ENCODE measurements at places on chromosomes 3 and 15.

GRCh38 chr3:174477491-174477890 lies 381.6 kb upstream of the NAALADL2 start:
- no peak for DNase-seq

GRCh38 chr3:82058809-82059208 lies 297.4 kb upstream of the GBE1 start:
- DNase-seq, result no peak

DNA sequence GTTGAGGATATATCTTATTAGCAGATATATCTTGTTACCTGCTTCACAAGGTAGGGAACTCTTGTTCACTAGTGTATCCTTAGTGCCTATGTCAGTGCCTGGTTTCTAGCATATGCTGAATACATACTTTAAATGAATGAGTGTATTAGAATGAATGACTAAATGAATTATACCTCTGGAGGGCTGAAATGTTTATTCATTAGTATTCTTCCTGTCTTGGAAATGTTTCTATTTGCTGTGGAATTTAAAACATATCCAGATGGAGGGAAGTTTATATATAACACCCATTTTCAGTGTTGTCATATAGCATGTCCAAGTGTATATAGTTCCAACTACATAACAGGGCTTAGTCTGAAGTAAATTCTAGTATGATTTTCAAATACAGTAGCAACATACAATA lies 581.5 kb downstream of the TBL1XR1 start:
- DNase-seq, result no peak

- DNase-seq, result no peak
Measured at GRCh38 chr15:66747886-66748707, 46.1 kb downstream of the SMAD6 start.

DNA sequence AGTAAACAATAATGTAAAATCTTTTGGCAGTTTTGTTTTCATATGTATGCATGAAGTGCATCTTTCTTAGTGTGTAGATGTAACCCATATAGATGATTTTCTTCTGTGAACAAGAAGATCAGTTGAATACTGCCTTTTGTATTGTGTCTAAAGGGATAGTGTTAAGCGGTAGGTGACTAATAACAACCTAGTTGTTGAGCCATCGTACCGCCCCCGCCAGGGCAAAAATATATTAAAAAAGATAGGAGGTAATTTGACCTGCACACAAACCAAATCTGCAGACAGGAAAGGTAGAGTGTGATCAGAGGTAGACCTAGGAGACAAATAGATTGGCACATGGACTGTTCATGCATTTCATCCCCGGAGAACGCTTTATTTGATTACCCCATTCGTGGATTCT lies 3.3 kb upstream of the GMNC start:
- no peak for DNase-seq

DNA sequence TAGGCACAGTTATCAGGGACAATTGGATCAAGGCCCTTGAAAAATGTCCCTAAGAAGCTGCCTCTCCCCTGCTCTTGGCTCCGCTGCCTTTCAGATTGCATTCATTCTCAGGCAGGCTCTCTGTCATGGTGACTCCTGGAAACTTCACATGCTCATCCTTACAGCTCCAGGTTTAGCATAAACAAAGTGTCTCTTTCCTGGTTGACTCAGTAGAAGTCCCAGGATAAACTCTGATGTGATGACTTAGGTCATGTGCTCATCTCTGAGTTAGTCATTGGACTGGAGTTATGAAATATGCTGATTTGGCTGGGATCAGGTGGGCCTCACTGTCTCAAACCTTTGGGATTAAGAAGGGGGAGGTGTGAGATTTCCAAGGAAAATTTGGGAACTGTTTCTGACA lies 243.8 kb downstream of the ZNF621 start:
- DNase-seq, result no peak

DNA sequence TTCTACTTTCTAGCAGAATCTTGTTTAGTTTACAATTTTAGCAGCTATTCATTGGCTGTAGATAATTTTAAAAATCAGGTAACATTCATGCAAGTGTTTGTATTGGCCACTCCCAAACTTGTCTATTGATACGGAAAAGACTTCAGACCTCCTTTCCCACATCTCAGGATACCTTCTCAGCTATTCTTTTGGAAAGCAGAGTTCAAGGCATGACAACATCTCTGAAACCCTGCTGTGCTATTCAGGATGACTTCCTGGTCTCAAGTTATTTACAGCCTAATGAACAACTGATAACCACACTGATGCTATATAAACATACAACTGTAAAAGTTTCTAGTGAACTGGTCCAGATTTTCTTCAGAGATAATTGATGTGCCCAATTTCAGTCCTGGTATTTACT lies 55.8 kb downstream of the DZIP3 start:
- DNase-seq, result no peak

DNA sequence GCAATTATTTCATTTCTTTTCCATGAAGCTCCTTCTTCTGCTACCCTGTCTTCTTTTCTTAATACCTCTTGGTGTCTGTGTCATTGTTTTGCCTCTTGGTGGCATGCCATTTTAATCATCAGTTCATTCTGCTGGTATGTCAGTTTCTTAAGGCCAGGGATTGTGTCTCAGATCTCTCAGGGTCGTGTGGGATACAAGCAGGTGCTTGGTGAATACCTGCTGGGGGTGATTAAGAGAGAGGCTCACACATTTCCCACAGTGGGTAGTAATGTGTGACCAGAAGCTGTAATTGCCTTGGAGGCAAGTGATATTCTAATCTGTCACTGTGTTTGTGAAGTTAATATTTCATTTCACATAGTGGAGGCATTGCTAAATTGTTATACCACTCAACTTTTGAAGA lies 361.4 kb upstream of the TRIM42 start:
- DNase-seq, result no peak

DNA sequence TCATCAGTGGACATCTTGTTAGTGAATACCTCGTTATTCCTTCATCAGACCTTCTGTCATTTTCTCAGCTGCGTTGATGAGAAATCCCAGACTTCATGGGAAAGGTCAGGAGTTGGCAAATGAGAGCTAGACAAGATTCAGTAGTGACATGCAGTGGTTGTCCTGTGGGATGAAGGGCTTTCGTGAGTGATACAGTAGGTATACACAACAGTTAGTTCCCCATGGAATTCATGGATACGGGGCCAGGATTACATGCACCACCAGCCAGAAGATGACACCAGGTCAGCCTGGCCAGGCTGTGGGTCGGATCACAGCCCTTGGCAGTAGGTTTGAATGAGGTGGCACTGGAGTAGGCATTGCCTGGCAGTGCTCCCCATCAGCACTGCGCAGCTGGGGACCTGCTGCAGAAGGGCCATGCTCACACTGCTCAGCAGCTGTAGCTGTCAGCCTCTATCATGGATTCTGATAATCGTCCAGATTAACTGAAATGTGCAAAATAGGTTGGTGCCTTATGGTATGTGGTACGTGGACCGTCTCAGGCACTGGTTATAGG lies 150.1 kb downstream of the SLCO3A1 start:
- peak; percentile 34 for DNase-seq

- DNase-seq, result no peak
Measured at GRCh38 chr15:90851940-90852339, 16.4 kb upstream of the FURIN start.

DNA sequence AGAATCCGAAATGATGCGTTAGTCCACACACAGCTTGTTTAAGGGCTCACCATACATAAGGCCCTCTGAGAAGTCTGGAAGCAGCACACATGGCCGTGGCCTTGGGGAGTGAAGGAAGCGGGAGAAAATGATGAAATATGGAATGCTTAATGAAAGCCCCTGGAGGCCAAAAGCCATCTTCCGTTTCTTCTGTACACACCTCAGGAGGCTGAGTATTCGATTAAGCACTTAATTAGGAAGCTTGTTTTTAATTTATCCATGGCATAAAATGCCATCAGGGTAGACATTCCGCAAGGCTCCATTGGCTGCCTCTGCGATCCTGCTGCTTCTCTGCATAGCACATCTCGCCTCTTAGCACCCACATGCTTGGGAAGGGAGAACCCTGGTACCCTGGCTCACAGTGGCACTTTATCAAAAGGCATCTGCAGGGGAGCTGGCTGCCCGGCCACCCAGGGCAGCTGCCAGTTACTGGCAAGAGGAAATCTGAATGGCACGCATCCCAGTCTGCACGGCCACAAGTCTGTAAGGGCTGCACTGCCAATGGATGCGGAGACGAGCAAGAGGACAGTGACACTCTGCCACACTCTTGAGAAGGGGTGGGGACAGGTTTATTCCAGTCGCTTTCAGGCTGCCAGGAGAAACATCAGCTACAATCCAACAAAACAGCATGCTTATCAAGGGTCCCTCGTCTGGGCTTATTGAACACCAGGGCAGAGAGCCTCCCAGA lies 356.2 kb downstream of the OCA2 start:
- DNase-seq, result peak; percentile 35

DNA sequence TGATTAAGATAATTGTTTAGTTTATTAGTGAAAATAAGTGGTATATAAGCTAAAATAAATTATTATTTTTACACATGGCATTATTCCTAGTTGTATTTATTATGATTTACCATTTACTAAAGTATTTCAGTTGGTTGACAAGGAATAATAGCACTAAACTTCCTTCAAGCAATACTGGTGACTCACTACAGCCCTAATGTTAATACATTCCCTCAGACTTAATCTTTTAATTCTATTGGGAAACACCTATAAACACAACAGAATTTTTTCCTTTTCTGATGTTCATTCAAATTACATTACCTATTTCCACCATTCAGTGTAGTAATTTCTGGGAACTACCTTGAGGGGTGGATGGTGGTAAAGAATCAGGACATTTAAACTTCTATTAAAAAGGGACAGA lies 264.0 kb downstream of the TIGIT start:
- DNase-seq, result no peak

DNA sequence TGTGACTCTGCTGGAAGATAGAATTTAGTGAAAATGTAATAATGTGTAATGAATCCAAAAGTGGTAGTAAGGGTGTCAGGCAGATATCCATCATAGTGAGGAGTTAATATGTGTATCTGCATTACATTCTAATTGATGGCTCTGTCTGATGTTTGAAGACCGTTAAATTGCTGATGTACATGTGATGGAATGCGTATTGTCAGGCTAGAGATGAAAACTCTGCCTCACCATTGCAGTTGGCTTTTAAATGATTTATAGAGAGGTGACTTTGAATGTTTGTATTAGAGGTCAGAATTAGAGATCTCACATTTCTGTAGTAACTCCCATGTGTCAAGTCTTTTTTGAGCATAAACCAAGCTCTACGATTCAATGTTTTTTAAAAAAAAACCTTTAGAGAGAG lies 234.6 kb downstream of the NAALADL2 start:
- no peak for DNase-seq

GRCh38 chr3:120497818-120498217 lies 47.0 kb upstream of the FSTL1 start:
- no peak for DNase-seq

- no peak for DNase-seq
Measured at GRCh38 chr3:111870620-111871019, 11.6 kb downstream of the PHLDB2 start.

DNA sequence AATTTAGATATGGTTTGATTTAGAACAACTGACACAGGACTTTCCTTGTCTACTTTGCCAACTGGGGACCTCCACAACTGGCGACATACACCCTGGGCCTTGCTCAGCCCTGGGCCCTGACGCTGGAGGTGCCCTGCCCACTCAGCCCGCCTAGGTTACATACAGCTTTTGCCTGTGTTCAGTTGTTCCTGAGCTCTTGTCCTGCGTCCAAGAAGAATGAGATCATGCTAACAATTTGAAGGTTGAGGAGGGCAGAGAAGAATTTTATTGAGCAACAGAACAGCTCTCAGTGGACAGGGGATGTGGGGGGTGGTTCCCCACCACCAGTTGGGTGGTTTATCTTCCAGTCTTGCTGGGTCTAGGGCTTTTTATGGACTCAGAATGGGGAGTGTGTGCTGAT lies 67.9 kb downstream of the IQCH start:
- no peak for DNase-seq

GRCh38 chr3:106341087-106341486 lies 472.3 kb upstream of the CBLB start:
- peak; percentile 26 for DNase-seq

DNA sequence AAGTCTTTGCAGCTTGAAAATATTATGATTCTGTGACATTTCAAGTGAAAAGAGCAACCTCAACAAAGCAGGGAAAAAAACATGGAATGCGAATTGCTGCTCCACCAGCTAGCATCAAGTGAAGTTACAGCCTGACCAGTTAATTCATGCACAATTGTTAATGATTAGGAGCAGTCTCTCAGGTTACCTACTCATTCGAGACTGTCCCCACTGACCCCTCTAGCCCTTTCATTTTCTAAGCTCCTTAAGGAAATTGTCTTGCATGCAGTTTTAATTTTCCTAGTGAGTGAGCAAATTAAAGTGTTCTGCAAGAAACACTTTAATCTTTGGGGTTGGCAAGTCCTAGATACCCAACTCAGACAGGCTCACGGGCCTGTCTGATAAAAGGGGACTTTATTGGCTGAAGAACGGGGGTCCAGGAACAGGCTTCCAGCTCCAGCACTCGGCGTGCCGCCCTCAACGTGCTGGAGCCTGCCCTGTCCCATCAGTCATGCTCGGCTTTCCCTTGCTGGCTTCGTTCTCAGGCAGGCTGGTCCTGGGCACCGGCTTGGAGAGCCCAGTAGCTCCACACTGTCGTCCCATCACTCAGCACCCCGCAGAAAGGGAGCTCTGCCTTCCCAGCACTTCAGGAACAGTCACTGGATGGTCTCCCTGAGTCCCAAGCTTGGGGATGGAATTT lies 18.3 kb downstream of the PODXL2 start:
- DNase-seq, result no peak

- no peak for DNase-seq
Measured at GRCh38 chr3:155444771-155445170, 151.3 kb upstream of the STRIT1 start.

DNA sequence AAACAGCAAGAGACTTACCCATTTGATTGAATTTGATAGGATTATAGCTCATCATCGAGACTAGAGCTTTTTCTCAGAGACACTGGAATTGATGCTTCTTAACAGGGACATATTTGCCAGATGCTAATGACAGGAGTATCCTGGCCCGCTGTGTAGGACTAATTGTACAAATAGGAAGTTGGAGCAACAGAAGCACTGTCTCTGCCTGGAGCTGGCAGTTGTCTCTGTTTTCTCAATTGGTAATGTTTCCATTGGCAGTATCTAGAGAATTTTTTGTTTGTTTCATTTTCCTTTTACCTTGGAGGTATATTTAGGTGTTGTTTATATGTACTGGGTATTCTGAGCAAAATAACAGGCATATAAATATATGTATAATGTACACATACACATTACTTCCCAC lies 8.9 kb upstream of the PCOLCE2 start:
- no peak for DNase-seq

Data from left ventricle myocardium superior (tissue), 1 donor.